Heart left ventricle (tissue), 16 donors: ENCODE measurements at places on chromosomes 3 and 15. TPM values are rescaled to one million over a fixed set of nuclear protein-coding genes. Genes with fewer than 3 reads are reported as not detected.

- no peak for DNase-seq
- no peak overlapping the region for H3K27ac ChIP-seq
- H3K27me3 ChIP-seq: no peaks in the 10 kb centered on the region
- no peaks in the 10 kb centered on the region for H3K4me1 ChIP-seq
- H3K36me3 ChIP-seq: no peaks in the 10 kb centered on the region
Observed at GRCh38 chr3:135141672-135142071, 346.6 kb downstream of the EPHB1 start.

- peaks cover 54% of the 10 kb centered on the region for H3K4me1 ChIP-seq
- H3K27ac ChIP-seq: peak within 1 kb of the TSS; percentile 87
- H3K36me3 ChIP-seq: peaks cover 27% of the 10 kb centered on the region
- peak; percentile 93 for DNase-seq
Observed at GRCh38 chr3:141368062-141368924, at the start of gene ZBTB38. Gene ZBTB38 (plus strand): TSS chr3:141368504. CDS start chr3:141442389, 73,885 bp downstream.

DNA sequence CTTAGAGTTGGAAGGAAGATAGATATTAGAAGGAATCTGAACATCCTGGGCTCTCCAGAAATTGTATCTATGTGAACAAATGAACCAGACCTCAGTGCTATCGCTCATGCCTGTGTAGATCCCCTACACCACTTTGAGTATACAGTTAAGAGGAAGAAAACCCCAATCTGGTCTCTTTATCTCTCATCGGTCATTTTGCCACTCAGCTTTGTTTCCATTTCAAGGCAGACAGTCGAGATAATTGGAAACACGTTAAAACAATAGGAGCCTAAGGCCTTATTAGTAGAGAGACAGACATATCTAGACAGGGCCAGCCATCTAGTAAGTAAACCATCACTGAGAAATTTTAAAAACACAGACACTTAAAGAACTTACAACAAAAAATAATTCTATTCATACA is 101.6 kb downstream of the MYLK start:
- no peak for DNase-seq
- H3K27me3 ChIP-seq: no peaks in the 10 kb centered on the region

- H3K4me3 ChIP-seq: no peak overlapping the region
- no peak for DNase-seq
- H3K36me3 ChIP-seq: peaks cover 20% of the 10 kb centered on the region
- H3K27me3 ChIP-seq: no peaks in the 10 kb centered on the region
- H3K4me1 ChIP-seq: no peaks in the 10 kb centered on the region
Observed at GRCh38 chr15:82530006-82530405, 10.3 kb downstream of the RPS17 start.

- no peak for DNase-seq
- H3K36me3 ChIP-seq: no peaks in the 10 kb centered on the region
- H3K27ac ChIP-seq: no peak overlapping the region
- H3K4me3 ChIP-seq: no peak overlapping the region
Observed at GRCh38 chr3:140223197-140223596, 288.2 kb downstream of the CLSTN2 start.

DNA sequence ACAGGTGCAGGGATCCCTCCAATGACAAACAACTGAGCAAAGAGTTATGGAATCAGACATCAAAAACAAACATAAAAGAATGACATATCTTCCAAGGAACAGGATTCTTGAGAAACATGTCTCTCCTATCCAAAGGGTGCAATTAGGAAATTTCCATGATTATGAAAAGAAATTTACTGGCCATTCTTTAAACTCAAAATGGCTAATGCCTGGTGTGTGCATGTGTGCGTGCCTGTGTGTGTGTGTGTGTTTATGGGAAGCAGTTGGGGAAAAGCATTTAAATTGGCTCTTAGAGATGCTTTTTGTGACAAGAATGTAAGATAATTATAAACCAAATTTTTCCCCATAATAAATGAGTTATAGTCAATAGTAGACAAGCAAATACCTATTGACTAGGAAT is 320.5 kb upstream of the THBS1 start:
- H3K36me3 ChIP-seq: no peaks in the 10 kb centered on the region
- H3K27ac ChIP-seq: no peak overlapping the region
- no peak overlapping the region for H3K4me3 ChIP-seq
- H3K4me1 ChIP-seq: no peaks in the 10 kb centered on the region
- H3K27me3 ChIP-seq: no peaks in the 10 kb centered on the region

GRCh38 chr3:77906102-77906709 is 866.3 kb downstream of the ROBO2 start:
- DNase-seq: no peak
- no peak overlapping the region for H3K4me3 ChIP-seq
- no peaks in the 10 kb centered on the region for H3K27me3 ChIP-seq
- H3K4me1 ChIP-seq: no peaks in the 10 kb centered on the region
- H3K36me3 ChIP-seq: no peaks in the 10 kb centered on the region
- no peak overlapping the region for H3K27ac ChIP-seq

- no peaks in the 10 kb centered on the region for H3K36me3 ChIP-seq
- no peak for DNase-seq
- no peaks in the 10 kb centered on the region for H3K4me1 ChIP-seq
- H3K27me3 ChIP-seq: no peaks in the 10 kb centered on the region
Observed at GRCh38 chr3:183265834-183266417, 12.9 kb downstream of the B3GNT5 start.

- no peak overlapping the region for H3K27ac ChIP-seq
- no peak for DNase-seq
- H3K27me3 ChIP-seq: no peaks in the 10 kb centered on the region
- peaks cover 8% of the 10 kb centered on the region for H3K4me1 ChIP-seq
- H3K4me3 ChIP-seq: no peak overlapping the region
Observed at GRCh38 chr3:160956785-160957184, 148.4 kb downstream of the B3GALNT1 start.

The LDHAL6B gene
- not detected for polyA plus RNA-seq

DNA sequence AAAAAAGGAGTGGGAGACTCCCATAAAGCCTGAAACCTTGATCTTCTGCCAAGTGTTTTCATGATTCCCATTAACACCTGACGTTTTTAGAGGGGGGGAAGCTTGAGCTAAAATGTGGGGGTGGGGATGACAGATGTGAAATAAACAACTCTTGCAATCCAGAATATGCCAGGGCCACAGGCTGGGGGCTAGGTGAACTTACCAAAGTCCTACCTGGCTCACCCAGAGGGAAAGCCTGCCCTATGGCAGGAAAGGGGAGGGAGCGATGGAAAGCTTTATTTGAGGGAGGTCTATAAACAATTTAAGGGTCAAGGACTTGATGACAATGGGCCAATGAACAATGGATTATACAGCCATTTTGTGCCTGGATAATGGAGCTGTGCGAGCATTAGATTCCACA is 108.3 kb downstream of the LRIG1 start:
- peaks cover 30% of the 10 kb centered on the region for H3K4me1 ChIP-seq
- H3K27me3 ChIP-seq: no peaks in the 10 kb centered on the region
- peak overlapping the region; percentile 66 for H3K27ac ChIP-seq
- H3K4me3 ChIP-seq: no peak overlapping the region
- peaks cover 59% of the 10 kb centered on the region for H3K36me3 ChIP-seq
- no peak for DNase-seq

The SETMAR gene
- 6.2 TPM for polyA plus RNA-seq

The CPN2 gene
- 0.72 TPM for polyA plus RNA-seq

The CAMK1 gene
- polyA plus RNA-seq: 17.5 TPM

DNA sequence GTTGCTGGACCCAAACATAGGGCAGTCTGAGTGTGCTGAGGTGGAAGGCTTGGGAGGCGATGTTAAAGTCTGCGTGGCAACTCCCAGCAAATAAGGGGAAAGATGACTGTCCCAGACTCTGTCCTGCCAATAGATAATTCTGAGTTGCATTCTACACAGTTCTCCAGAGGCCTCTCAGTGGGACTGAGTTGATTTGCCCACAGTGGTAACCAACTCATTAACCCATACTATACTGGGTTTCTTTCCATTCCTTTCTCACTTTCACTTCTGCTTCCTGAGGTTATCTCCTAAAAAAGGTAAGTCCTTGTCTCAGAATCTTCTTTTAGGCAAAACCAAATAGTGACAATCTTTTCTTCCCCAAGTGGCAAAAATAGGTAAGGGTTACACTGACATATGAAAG is 549.9 kb upstream of the DPPA4 start:
- H3K36me3 ChIP-seq: no peaks in the 10 kb centered on the region
- H3K4me3 ChIP-seq: no peak overlapping the region
- no peaks in the 10 kb centered on the region for H3K4me1 ChIP-seq
- no peak for DNase-seq
- no peaks in the 10 kb centered on the region for H3K27me3 ChIP-seq

GRCh38 chr3:159934216-159934615 is 54.4 kb upstream of the IL12A start:
- H3K27me3 ChIP-seq: no peaks in the 10 kb centered on the region
- no peak overlapping the region for H3K4me3 ChIP-seq
- H3K27ac ChIP-seq: no peak overlapping the region
- no peaks in the 10 kb centered on the region for H3K36me3 ChIP-seq
- DNase-seq: no peak

DNA sequence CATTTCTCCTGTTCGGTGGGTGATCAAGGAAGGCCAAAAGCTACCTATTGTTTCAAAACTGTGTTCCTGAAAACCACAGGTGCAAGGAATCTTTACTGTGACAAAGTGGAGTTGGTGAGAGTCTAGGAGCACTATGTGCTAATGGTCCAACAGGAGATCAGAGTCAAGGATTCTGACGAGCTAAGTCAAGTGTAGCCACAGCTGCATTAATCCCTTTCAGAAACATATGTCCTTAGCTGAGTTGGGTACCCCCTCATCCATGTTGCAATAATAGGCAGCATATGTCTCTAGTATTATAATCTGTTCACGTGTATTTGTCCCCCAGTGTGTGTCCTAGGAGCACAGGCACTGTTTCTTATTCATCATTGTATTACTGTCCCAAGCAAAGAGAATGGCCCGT is 1.7 kb downstream of the VPS39 start:
- no peaks in the 10 kb centered on the region for H3K27me3 ChIP-seq
- no peak overlapping the region for H3K4me3 ChIP-seq
- peaks cover 29% of the 10 kb centered on the region for H3K36me3 ChIP-seq
- no peak overlapping the region for H3K27ac ChIP-seq
- peaks cover 19% of the 10 kb centered on the region for H3K4me1 ChIP-seq
- DNase-seq: no peak

The SLC6A1 gene
- 1.6 TPM for polyA plus RNA-seq

DNA sequence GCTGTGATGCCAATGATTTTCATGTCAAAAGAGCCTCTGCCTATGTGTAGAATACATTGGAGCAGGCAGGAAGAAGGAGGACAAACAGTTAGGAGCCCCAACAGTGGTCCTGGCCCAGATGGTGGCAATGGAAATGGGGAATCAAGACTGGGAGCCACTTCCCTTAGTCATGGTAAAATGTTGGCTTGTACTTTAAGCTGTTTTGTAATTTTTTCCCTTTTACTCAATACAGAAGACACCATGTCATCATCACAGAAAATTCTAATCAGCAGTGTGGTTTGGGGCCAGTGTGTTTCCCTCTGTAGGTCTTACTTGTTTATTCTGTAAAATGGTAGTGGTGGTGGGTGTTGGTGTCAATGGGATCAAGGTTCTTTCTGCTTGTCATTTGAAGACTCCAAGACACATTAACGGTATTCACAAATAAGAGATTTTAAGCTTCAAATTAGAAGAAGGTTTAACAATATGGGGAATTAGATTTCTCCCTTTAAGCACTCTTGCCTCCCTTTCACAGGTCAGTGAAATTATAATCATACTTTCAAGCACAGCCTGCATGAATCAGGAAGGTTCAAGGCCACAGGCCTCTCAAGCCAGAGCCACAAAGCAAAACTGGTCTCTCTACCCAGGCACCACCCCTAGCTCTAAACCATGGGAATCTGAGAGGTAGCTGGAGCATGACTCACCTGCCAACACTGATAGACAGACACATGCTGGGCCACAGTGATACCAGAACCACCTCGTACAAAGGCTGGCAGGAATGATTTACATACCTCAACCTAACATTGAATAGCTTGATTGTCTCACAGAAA is 24.9 kb downstream of the SIAH2 start:
- peaks cover 18% of the 10 kb centered on the region for H3K36me3 ChIP-seq
- H3K4me3 ChIP-seq: no peak overlapping the region
- DNase-seq: no peak
- peaks cover 47% of the 10 kb centered on the region for H3K4me1 ChIP-seq

The C15orf62 gene
- 0.06 TPM for polyA plus RNA-seq

DNA sequence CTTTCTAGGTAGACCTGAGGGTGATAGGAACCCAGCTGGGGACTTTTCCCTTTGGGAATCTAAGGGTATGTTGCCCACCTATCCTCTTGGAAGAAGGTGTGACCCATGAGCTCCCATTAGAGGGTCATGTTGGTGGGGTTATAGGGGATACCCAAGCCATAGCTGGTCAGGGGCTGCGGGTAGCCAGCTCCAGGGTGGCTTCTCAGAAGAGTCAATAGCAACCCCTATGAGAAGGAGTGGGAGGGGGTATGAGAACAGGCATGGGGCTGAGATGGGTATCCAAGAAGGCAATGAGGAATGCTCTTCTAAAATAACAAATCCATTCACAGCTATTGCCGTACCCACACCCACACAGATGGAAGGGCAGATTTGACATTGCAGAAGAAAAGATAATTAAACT is 217.8 kb downstream of the UACA start:
- H3K4me3 ChIP-seq: no peak overlapping the region
- H3K36me3 ChIP-seq: no peaks in the 10 kb centered on the region
- H3K27ac ChIP-seq: no peak overlapping the region
- no peaks in the 10 kb centered on the region for H3K27me3 ChIP-seq
- no peaks in the 10 kb centered on the region for H3K4me1 ChIP-seq
- DNase-seq: no peak

The ATP13A5 gene
- not detected for polyA plus RNA-seq

DNA sequence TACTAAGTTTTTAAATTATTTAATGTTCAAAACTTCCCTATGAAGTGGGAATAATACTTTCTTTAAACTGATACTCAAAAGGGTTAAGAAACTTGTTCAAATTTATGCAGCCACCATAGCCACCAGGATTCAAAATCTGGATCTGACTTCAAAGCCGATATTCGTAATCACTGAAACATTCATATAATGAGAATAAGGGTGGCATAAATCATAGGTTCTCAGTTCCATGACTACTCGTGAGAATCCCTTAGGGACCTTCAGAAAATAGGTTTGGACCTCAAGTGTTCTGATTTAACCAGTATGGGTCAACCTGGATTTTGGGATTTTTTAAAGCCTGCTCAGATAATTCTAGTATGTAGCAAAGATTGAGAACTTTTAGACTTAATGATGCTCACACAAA is 160.6 kb downstream of the RBMS3 start:
- no peaks in the 10 kb centered on the region for H3K27me3 ChIP-seq
- H3K27ac ChIP-seq: no peak overlapping the region
- no peaks in the 10 kb centered on the region for H3K4me1 ChIP-seq
- DNase-seq: no peak

The SLC24A5 gene
- not detected for polyA plus RNA-seq

DNA sequence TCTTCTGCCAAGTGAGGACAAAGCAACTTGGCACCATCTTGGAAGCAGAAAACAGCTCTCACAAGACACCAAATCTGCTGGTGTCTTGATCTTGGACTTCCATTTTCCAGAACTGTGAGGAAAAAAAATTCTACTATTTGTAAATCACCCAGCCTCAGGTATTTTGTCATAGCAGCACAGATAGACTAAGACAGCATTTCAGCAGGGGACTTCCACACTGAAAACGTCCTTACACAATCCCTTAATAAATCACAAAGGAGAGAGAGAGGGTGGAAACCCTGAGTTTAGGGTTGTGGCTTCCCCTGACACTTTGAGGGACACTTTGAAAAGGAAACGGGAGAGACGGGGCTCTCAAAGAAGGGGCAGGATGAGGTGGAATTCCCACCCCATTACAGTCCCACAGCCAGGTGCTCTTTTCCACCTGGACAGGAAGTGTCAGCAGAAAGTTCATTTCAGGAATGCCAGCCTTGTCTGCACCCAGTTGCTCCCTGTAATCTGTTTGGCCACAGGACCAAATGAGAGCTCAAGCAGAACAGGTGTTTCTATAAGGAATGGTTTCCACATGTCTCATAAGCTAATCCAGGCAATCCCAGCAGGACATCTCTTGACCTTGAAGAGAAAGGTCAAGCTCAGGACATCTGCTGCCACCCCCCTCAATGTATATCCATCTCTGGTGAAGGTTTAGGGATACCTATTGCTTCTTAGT is 51.3 kb downstream of the MYLK start:
- DNase-seq: no peak
- no peak overlapping the region for H3K4me3 ChIP-seq

The AMIGO3 gene
- 0.69 TPM for polyA plus RNA-seq
